ENCODE measurements at places on chromosomes 3 and 15. TPM values are rescaled to one million over a fixed set of nuclear protein-coding genes. Genes with fewer than 3 reads are reported as not detected.

Gene DUOXA2
- not detected for total RNA-seq

Gene UBA7
- total RNA-seq = 41.9 TPM

Gene CHL1
- total RNA-seq = not detected

DNA sequence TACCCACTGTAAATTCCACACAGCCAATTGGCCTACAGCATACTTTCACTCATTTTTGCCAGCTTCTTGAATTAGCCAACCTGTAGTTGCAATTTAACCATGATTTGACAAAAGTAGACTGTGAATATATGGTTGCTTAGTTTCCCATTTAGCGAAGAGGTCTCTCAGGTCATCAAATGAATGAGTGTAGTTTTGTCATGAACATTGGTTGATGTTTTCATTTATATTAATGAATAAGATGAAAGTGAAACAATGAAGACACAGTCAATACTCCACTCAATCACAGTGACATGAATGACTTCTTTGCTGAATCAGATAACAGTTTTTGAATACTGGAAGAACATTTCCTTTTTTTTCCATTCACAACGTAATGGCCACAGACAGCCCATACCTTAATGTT is 15.3 kb upstream of the FAM3D start:
- no peak for DNase-seq

GRCh38 chr3:14688525-14688924 is 13.6 kb downstream of the C3orf20 start:
- DNase-seq = no peak

DNA sequence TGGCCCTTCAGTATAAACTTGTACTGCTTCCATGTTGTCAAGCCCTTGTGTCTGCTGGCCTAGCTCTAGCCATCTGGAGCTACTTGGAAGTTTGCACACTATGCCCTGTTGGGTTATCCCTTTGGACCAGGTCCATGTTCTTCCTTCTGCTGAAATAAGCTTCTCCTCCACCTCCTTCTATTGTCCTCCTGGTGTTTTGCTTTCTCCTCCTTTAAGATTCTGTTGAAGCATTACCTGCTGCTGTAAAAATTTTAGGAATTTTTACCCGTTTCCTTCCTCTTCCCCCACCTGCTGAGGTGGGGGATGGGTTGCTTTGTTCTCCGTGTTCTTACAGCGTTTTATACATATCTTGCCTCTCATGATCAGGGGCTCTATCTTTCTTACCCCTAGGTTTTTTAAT is 51.7 kb downstream of the SH3GL3 start:
- DNase-seq = no peak

DNA sequence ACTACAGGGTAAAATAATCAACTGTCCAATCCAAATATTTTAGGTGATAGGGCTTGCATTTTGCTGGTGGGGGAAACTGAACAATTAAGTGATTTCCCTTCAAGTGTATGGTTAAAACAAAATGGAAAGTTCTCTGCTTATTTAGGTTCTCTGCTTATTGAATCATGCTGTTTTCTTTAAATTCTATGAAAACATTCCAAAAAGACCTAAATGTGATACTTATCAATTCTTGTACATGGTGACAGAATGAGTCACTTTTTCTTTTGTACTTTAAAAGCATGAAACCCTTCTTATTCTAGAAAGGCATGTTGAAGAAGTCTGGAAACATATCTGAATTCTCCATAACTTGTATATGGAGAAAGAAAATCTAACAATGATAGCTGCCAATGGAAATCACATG is 192.6 kb downstream of the FMN1 start:
- DNase-seq = peak; percentile 27

Data from endothelial cell of umbilical vein (primary cell).